ENCODE measurements at places on chromosomes 4 and X.

GRCh38 chr4:180009316-180009715 is 2233.9 kb upstream of the TENM3 start:
- DNase-seq: no peak

- no peak for DNase-seq
Observed at GRCh38 chr4:152258804-152259708, 276.8 kb downstream of the FBXW7 start.

GRCh38 chr4:167842487-167842886 is 249.8 kb upstream of the ANXA10 start:
- no peak for DNase-seq

DNA sequence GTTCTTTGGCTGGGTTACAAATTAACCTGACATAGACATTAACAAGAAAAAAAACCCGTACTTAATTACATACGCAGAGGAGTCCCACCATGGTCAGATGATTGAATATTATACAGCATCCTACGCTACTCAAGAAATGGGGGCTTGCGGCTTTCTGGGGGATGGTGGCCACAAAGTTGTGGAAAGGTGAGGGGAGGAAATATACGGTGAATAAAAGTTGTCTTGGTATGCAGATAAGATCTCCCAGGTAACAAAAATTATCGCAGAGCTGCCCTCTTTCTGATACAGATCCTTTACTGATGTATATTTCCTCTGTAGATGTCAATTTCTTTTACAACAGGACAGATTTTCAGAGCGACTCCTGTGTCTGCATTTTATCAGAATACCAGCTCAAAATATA is 890 bp downstream of the DCAF16 start:
- no peak for DNase-seq

DNA sequence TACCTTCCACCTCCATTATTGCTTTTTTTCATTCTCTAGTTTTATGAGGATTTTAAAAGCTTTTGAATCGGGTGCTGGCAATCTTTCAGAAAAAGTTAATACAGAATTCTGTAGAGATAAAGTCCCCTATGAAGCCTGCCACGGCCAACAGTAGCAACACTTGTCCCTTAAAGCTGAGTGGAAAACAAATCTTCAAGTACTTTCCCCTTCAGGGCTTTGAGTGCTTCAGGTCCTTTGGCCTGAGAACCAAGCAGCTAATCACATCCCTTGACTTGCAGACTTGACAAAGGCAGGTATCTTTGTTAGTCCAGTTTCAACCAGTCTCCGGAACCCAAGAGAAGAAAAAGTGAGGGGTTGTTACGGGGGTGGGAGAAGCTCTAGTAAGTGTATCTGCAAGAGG is 144.4 kb downstream of the ATG4A start:
- no peak for DNase-seq

DNA sequence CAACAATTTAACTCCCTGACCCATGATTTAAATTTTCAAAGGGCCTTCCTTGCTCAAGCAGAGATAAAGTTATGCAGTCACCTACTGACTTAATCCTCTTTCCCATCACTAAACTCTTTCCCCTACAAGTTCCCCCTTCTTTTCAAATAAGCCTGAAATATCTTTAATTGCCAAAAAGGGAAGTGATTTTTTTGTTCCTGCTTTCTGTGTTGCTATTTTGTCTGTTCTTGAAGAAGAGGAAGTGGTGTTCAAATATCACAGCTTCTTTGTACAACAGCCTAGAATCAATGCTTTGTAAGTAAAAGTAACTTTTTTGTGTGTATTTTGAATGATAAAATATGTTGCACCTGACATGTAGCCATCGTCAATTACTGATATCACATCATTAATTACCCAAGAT is 595.9 kb downstream of the CENPC start:
- no peak for DNase-seq

GRCh38 chrX:38816155-38816554 is 14.9 kb downstream of the MID1IP1 start:
- no peak for DNase-seq

GRCh38 chr4:32032136-32032672 is 1312.0 kb downstream of the PCDH7 start:
- no peak for DNase-seq

GRCh38 chr4:188903986-188904385 is 764.7 kb downstream of the TRIML1 start:
- DNase-seq: no peak

GRCh38 chrX:40581336-40581920 is 658 bp downstream of the ATP6AP2 start:
- no peak for DNase-seq

- DNase-seq: no peak
Observed at GRCh38 chr4:15515106-15515505, 45.4 kb downstream of the CC2D2A start.

- DNase-seq: no peak
Observed at GRCh38 chr4:140242357-140243277, 88.6 kb upstream of the MAML3 start.

DNA sequence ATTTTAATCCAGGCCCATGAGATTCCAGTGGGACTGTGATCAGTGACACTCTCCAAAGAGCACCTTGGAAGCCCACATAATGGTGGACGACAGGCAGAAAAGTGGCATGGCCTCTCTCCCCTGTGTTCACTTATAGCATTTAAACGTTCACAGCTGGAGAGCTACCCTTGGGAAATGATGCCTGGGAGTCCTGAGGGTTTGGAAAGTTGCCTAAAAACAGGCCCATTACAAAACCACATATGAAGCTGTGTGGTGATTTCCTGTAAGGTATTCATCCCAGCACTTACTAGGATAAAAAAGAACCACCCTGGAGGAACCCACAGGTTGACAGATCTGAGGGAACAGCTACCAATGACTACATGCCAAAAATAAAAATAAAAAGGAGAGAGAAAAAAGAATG is 193.2 kb downstream of the RASL11B start:
- no peak for DNase-seq

GRCh38 chrX:80432863-80433262 is 12.6 kb downstream of the TENT5D start:
- DNase-seq: no peak

DNA sequence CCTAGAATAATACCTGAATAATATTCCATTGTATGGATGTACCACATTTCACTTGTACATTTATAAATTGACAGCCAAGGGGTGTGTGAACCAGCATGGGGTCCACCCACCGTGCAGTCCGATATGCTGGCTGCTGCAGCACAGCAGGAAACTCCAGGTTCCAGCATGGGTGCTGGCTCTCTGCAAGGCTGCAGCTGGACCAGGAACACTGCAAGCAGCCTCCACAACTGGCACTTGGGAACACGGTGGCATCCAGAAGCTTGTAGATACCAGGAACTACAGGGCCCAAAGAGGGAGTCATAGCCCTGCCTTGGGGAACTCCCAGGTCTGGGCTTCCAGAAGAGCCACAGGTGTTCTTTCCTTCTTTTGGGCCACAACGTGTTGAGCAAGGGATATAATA is 91.2 kb downstream of the NXF2 start:
- DNase-seq: no peak

DNA sequence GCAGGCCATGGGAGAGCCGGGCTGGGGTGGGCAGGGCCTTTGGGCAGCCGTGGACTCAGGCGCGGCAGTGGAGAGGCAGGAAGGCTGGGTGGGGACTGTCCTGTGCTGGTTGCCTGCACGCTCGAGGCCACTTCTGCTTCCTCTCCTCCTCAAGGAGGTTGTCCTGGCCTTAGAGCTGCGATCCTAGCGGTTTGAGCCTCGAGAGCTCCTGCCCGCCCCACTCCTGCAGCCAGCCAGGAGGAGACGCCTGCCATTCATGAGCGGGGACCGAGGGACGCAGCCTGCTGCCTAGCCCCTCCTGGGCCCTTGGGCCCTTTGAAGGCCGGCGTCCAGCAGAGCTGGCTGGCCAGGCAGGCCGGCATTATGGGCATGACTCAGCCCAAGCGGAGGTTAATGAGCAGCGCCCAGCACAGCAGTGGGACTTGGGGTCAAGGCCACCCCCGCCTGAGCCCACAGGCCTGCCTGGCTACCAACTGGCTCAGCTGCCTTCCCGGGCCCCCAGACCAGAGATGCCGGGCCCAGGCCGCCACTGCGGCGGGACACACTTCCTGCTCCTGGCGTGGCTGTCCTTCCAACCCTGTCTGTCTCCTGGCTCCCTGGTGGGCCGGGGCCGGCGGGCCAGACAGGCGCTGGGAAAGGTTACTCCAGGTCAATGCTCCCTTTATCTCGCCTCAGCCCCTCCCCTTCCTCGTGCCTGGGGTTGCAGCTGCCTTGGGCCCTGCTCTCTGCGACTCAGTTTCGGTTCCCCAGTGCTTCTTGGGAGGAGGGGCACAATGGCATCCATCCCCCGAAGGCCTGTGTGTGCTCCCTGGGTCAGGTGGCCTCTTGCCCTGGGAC is 1.8 kb downstream of the ABCD1 start:
- DNase-seq: no peak

DNA sequence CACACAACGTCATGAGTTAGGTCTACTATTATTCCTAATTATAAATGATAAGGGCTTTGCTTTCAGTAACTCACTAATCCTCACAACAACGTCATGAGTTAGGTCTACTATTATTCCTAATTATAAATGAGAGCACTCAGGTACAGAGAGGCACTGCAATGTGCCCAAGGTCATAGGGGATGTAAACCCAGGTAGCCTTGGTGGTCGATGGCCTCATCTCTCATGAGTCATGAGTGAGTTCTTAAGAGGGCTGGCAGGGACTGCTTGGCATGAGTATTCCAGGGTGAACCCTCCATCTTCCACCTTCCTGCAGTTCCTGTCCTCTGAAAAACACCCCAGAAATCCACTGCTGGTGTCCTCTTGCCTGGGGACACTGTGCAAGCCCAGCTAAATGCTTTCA is 317.1 kb downstream of the STK32B start:
- no peak for DNase-seq

DNA sequence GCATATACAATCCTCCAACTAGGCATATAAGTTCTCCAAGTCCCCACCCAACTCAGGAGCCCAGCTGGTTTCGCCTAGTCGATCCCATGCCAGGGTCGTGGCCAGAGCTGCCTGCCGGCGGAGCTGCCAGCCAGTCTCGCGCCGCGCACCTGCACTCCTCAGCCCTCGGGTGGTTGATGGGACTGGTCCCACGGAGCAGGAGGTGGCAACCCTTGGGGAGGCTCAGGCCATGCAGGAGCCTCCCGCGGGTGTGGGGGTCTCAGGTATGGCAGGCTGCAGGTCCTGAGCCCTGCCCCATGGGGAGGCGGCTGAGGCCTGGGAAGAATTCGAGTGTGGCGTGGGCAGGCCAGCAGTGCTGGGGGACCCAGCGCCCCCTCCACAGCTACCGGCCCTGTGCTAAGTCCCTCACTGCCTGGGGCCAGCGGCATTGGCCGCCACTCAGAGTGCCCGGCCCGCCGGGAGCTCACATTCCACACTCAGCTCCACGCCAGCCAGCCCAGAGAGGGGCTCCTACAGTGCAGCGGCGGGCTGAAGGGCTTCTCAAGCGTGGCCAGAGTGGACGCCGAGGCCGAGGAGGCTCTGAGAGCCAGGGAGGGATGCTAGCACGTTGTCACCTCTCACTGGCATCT is 1086.4 kb upstream of the PCDH10 start:
- no peak for DNase-seq

DNA sequence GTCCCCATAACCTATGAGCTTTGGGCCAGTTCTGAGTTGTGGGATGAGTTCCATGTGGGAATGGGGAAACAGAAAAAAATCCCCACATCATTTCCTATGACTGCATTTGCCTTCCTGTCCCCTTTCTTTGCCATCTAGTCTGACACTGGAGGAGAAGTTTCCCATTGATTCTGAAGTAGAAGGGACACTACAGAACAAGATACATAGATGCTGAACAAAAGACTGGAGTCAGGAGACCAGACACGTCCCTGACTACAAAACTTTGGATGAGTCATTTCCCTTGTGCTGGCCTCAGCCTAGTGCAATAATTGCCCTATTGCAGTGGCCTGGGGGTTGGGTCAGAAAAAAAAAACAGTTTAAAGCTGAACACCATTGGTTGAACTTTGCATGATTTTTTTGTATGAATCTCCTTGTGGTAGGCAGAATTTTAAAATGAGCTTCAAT is 22.1 kb downstream of the BEX3 start:
- DNase-seq: no peak

GRCh38 chr4:88511236-88511635 is 12.3 kb downstream of the PYURF start:
- DNase-seq: no peak

- no peak for DNase-seq
Observed at GRCh38 chrX:52865343-52865998, 2.4 kb downstream of the XAGE3 start.

DNA sequence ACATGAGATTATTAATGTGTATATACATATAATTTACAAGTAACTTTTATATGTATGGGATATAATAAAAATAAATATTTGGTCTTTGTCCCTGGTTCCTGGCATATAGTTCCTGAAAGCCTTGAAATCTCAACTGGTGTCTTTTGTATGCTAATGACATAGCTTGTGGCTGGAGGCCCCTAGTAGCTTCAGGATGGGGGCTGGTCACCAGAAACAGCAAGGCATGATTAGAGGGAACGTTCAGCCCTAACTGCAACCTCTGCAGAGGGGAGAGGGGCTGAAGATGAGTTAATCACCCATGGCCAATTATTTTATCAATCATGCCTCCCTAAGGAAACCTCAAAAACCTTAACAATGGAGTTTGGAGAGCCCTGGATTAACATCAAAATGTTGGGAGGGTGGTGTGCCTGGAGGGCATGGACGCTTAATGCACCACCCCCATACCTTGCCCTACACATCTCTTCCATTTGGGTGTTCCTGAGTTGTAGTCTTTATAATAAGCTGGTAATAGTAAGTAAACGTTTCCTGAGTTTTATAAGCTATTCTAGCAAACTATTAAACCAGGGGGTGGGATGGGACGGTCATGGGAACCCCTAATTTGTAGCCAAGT is 21.3 kb downstream of the PIN4 start:
- DNase-seq: no peak

DNA sequence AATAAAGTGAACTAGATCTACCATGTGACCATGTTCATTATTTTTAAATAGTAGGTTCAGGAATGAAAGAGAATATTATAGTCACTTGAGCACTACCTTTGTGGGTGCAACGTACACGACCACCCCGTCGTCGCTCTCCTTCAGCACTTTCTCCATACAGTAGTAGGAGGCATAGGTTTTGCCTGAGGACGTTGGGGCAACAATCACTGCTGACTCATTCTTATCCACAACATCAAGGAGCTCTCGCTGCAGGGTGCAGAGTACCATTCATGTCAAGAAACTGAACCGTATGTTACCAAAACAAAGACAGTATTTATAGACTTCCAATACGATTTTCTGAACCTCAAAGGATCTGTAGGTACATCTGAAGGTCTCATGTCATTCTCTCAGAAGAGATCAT is 44.7 kb downstream of the DDX60 start:
- DNase-seq: no peak
